ENCODE measurements at places on chromosomes 4 and X.

DNA sequence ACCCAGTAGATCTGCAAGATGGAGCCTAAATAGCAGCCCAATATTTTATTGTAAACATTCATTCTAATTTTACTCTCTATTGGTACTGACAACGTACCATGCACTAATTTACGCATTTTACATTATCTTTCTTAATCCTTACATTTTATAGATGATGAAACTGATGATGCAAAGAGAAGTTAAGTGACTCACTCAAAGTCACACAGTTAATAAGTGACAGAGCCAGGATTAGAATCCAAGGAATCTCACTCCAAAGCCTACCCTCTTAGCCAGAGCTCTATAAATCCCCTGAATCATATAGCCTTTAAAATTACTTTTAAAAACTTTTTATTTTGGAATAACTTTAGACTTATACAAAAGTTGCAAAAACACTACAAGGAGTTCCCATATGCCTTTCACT is 37.6 kb downstream of the PHKA1 start:
- DNase-seq: no peak

DNA sequence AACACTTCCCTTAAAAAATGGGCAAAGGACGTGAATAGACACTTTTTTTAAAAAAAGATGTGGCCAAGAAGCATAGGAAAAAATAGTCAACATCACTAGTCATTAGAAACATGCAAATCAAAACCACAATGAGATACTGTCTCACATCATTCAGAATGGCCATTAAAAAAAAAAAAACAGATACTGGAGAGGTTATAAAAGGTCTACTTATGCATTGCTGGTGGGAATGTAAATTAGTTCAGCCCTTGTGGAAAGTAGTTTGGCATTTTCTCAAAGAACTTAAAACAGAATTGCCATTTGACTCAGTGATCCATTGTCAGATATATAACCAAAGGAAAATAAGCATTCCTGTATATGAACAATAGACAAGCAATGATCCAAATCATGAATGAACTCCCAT is 352.8 kb upstream of the EPHA5 start:
- no peak for DNase-seq

DNA sequence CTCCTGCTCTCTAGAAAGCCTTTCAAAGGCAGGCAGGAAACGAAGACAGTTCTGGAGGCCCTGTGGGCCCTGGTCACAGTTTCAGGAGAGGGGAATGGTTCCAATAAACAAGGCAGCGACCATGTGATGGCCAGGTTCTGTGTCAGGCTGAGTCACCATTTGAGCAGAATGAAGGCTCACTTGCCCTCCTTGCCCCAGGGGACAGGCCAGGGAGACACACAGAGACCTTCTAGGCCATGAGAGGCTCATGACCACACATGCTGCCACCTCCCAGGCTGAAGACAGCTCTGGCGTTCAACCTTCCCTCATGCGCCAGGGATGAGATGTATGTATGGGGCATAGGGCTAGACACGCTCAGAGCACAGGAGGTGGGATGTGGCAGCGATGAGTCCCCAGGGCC is 22.9 kb upstream of the TRIM2 start:
- DNase-seq: no peak

DNA sequence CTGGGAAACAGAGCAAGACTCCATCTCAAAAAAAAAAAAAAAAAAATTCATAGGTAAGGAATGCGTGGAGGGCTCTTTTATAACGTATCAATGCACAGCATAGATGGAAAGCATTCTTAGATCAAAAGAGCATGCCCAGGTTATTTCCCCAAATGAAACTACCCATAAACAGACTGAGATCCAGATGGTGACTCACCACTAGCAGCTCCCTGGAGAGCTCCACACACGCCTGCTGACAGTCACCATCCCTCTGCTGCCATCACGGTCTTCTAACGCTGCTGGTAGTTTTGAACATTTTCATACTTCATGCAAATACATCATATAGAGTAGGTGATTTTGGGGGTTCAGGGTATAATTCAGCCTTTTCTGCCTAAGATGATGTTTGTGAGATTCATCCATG is 136.9 kb downstream of the ASMT start:
- DNase-seq: no peak

DNA sequence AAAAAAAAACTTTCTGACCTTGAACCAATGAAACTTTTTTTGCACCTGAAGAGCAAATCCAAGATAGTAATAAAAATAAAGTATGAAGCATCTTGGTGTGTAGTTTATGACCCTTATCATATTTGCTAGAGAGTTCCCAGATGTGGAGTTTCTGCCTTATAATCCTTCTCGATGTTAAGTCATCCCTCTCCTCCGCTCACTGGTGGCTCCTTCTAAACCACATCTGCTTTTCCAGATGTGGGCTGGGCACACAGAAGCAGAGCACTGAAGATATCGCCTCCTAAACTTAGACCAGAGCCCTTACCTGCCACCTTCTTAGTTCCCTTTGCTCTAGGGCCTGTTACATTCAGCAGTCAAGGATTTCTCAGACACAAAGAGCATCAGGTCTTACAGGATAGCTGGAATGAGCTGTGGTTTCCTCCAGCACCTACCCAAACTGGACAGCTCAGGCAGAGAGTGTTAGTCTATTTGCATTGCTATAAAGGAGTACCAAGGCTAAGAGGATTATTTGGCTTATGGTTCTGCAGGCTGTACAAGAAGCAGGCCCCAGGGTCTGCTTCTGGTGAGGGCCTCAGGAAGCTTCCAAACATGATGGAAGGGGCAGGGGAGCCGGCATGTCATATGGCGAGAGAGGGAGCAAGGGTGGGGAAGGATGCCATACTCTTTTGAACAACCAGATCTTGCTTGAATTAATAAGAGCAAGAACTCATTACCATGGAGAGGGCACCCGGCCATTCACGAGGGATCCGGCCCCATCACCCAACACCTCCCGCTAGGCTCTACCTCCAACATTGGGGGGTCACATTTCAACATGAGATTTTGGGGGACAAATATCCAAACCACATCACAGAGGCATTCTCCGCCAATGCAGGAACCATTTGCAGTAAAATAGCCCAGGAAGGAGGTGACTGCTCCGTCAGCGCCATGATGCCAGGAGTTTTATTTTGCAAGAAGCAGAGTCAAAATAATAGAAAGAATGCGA is 75.6 kb upstream of the HELT start:
- no peak for DNase-seq

DNA sequence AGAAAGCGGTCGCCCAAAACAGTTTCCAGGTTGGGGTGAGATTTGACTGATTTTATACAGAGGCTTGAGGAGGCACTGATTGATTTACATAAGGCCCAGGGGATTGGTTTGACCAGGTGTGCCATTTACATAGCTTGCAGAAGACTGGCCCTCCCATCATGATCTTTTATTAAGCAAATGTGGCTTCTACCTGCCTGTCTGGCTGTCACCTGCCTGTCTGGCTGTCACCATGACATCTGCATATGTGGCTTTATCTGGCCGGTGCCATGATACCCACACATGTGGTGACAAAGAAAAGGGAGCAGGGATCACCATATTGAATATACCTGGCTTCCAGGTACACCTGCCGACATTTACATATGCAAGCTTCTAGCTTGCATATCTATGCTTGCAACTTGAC is 17.0 kb upstream of the CDS1 start:
- no peak for DNase-seq

- DNase-seq: no peak
These were observed 4.9 kb downstream of the UGT8 start for GRCh38 chr4:114603497-114603896.

DNA sequence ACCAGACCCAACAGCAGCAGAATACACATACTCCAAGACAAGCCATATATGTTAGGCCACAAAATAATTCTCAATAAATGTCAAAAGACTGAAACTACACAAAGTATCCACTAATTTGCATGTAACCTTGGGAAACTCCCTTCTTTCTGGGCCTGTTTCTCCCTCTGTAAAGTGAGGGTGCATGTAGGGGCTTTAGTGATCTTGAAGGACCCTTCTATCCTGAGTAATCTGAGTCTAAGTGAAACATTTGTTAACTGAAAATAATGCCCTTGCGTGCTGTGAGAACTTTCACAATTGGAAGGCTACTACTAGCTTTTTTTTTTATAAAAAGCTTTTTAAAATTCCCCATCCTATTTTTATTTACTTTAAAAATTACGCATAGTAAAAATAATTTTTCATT is 125.2 kb downstream of the NEXMIF start:
- no peak for DNase-seq

GRCh38 chr4:134533068-134533467 is 331.5 kb upstream of the PABPC4L start:
- DNase-seq: no peak

DNA sequence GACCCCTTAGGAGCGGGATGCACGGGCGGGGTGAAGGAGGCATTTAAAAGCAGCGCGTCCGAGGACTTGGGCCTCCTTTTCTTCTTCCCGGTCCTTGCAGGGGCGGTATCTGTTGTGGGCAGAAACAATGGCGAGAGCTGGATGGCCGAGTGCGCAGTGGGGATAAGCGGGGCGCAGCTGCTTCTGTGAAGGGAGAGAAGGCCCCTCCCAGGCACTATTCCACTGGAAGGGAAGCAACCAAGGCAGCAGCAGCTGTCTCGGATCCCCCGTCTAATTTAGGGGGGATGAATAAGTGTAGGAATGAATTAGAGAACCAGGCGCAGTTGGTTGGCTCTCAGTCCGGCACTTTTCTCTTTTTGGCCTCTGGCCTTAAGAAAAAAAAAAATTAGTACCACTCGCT is 995 bp downstream of the SMARCA5 start:
- DNase-seq: no peak

DNA sequence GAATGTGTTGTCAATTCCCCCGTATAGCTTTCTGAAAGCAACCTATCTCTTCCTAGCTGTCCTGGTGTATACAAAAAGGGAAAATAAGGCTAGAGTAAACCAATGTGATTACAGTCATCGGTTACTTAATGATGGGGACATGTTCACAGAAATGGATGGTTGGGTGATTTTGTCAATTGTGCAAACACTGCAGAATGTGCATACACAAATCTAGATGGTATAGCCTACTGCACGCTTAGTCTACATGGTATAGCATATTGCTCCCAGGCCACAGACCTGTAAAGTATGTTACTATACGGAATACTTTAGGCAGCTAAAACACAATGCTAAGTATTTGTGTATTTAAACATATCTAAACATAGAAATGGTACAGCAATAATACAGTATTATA is 5.1 kb downstream of the DTHD1 start:
- no peak for DNase-seq

DNA sequence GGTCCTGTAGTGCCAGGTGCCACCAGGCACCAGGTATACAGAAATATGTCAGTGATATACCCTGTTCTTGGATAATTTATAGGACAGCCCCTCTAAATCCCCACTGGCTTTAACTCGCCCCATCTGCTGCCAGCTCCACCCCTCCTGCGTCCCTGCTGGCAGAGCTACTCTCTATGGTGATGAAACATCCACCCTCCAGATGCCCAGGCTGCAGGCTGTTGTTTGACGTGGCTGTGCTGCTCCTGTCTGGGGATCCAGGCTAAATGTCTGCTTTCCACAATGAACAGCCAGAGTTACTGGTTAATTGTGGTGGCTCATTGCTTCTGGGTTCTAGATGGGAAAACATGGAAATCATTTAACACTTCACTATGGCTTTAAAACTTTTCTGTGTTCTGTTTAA is 12.9 kb downstream of the NHSL2 start:
- DNase-seq: no peak
